ENCODE measurements at places on chromosomes 13 and 19. TPM values are rescaled to one million over a fixed set of nuclear protein-coding genes. Genes with fewer than 3 reads are reported as not detected.
A peak's percentile ranks its signal among the peaks of the same experiment; 100 is the strongest.

The SLC25A30 gene
- total RNA-seq: 11.8 TPM

DNA sequence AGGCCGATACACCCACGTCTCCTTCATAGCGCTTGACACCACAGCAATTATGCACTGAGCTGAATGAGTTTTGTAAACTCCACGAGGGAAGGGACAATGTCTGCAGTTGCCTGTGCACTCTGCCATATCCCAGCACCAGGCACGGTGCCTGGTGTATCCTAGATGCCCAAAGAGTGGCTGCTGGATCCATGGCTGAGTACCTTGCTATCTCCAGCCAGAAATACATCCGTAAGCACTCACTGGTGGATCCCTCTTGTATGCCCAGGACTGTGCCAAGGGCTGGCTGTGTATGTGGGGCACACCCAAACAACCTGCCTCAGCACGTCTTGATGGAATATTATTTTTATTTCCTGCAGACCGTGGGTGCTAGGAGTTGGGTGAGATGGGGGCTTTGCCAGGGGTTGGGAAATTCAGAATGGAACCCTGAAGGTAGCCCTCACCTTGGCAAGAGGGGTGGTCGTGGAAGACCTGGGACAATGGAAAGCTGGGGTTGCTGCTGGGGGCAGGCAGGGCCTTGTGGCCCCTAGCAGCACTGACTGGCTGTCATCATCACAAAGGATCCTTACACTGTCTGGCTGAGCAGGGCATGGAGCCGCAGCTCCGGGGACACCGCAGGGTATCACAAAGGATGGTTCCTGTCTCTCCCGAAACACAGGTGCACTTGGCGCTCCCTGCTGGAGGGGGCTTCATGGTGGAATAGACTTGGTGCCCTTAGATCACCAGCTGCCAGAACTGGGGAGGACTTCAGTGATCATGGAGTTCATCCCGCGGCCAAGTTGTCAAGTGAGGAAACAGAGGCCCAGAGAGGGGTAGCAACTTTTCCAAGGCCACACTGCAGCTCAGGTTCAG lies 131.3 kb downstream of the URI1 start:
- DNase-seq: no peak

The PPP1R12C gene
- total RNA-seq: 118 TPM

DNA sequence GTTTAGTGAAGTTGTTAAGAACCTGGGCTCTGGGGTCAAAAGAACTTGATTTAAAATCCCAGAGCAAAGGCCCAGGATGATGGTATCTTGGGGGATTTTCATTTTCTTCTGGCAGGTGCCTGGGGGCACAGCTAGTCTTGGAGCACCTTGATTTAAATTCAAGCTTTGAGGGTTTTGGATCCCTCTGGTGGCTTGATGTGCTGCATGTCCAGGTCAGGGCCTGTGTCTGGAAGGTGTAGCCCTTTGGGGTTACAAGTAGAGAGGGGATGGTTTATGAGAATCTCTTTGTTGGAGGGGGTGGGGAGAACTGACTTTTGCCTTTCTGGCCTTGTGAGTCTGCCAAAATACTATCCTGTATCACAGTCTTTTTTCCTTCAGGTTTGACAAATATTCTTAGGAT lies 55.8 kb downstream of the AKAP11 start:
- DNase-seq: no peak

DNA sequence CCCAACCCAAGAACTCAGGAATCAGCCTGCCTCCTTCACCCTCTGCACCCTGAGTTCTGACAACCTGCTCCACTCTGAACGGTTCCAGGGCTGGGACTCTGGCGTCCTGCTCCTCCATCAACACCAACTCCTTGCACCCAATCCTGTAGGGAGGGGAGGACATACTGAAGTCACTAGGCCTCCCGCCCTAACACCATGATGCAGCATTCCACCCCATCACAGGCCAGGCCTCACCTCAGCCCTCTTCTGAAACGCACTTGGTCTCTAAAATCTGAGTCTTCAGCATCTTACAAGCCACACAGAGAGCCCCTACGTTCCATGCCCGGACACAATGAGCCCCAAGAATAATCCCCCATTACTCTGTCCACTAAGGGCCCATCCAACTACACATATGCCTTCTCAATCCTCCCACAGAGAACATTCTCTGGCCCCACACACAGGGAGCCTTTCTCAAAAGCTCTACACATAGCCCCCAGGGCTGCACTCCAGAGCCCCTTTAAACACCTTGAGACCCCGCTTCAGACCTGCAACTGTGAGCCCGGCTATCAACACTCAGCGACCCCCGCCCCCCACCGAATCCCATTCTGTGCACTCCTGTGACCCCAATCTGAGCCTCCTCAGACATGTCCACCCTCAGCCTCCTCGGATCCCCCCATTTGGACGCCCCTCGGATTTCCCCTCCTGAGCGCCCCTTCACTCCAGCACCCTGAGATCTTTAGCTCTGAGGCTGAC lies 567 bp downstream of the ALKBH6 start:
- DNase-seq: peak; percentile 41

The ARHGEF1 gene
- total RNA-seq: 87.8 TPM

The CABP5 gene
- not detected for total RNA-seq

All from left colon (tissue), 2 donors.